ENCODE measurements at places on chromosomes 16 and 17.

GRCh38 chr17:79629548-79630049 is 18.7 kb upstream of the RBFOX3 start:
- no peak for DNase-seq

GRCh38 chr17:37708008-37708615 is 36.7 kb downstream of the HNF1B start:
- no peak for DNase-seq

- no peak for DNase-seq
Measured at GRCh38 chr16:66923247-66923731, 2.0 kb downstream of the RRAD start.

- no peak for DNase-seq
Measured at GRCh38 chr16:62036101-62036801, at the start of gene CDH8. TSS of gene CDH8 (minus strand) at chr16:62036438. CDS start at chr16:62021403, 15,035 bp downstream.

DNA sequence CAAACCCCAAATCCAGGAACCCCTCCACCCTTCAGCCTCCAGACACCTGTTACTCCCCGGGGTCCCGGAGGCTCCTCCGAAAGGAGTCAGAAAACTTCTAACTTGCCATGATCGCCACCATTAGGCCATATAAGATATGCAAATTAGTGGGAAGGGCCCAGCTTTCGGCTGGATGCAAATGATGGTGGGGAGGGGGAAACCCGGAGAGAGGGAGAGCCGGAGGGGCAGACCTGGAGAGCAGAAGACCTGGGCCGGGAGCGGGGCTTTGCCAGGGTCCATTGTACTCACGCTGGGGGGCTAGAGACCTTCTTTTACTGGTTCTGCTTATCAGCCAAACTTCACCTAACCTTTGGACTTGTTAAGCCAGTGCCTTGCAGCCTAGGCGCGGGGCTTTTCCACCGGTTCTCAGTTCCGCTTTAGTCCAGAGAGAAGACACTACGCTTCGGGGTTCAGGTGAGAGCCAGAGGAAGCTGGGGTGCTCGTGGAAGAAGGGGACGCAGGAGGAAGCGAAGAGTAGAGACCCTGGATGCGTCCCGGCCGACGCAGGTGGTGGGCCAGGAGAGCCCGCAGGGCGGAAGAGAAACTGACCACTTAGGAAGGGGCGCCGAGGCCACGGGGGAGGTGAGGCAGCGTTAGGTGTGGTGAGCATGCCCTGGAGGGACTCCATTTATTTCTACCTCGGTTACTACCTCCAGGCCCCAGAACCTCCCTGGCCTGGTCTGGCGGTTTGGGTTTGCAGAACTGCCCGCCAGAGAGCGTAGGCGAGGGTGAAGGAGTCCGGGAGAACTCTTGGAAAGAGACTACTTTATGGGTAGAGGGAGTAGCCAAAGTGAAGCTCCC is at the start of gene HNF1B:
HNF1B (minus strand) TSS at position 99 of the 840 bp plus-strand sequence. CDS start 175 bp downstream, outside the sequence.
- no peak for DNase-seq

DNA sequence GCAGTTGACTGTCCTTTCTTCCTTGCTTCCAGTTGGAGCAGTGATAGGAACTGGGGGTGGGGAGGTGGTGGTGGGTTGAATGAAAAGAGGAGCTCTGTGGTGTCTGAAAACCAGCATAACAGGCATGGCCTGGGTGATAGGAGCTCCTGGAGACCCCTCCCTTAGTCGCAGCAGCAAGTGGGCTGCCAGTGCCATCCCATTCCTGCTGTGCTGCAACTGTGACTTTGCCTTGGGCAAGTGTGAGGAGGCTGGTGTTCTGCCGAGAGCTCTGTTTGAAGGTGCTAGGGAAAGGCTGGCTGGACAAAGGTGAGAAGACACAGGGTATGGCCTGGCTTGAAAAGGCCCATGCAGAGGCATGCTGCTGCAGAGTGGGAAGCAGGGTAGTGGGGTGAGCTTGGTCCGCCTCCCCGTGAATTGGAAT is 2.7 kb upstream of the CDK5R1 start:
- DNase-seq = no peak

DNA sequence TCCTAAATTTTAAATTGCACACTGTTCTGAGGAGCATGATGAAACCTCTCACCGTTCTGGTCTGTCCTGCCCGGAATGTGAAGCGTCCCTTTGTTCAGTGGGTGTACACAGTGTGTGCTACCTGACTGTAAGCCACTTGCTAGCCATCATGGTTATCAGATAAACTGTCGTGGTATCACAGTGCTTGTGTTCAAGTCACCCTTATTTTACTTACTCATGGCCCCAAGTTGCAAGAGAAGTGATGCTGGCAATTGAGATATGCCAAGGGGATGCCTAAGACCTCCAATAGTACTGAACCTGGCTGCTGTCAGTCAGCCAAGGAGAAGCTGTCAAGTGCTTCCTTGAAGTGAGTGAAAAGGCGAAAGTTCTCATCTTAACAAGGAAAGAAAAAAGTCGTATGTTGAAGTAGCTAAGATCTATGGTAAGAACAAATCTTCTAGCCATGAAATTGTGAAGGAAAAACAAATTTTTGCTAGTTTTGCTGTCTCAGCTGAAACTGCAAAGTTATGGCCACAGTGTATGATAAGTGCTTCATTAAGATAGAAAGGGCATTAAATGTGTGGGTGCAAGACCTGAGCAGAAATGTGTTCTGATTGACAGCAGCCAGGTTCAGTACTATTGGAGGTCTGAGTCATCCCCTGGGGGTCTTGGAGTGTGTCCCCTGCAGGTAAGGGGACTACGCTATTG is 5.8 kb downstream of the PIK3R6 start:
- DNase-seq = no peak

DNA sequence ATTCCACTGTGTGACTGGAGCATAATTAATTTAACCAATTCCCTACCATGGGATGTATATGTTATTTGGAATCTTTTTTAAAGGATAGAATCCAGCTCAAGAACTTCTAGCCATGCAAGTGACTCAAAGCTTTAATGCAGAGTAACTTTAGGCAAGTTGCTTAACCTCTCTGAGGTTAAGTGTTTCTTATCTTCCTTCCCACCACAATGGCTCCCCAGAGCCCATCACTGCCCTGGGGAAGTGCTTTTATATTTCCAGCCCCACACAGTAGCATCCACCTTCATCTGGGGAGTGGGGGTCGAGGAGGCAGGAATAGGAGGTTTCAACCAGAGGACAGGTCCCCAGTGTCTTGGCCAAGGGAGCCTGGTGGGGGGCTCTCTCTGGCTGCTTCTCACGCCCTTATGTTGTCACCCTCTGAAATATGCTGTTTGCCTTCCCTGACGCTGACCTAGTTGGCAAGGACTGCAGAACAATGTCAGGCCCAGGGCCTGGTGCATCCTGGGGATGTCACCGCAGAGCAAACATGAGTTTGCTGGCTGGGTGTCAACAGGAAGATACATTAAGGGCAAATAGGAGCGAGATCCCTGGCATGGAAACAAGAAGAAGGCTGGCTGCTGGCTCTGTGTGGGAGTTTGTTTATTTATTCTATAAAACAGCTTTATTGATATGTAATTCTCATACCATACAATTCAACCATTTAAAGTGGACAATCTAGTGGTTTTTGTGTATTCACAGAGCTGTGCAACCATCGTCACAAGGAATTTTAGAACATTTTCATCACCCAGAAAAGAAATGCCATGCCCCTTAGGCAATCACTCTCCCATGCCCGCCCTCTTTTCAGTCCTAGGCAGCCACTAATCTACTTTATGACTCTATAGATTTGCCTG is 46.6 kb upstream of the WSB1 start:
- DNase-seq = no peak

DNA sequence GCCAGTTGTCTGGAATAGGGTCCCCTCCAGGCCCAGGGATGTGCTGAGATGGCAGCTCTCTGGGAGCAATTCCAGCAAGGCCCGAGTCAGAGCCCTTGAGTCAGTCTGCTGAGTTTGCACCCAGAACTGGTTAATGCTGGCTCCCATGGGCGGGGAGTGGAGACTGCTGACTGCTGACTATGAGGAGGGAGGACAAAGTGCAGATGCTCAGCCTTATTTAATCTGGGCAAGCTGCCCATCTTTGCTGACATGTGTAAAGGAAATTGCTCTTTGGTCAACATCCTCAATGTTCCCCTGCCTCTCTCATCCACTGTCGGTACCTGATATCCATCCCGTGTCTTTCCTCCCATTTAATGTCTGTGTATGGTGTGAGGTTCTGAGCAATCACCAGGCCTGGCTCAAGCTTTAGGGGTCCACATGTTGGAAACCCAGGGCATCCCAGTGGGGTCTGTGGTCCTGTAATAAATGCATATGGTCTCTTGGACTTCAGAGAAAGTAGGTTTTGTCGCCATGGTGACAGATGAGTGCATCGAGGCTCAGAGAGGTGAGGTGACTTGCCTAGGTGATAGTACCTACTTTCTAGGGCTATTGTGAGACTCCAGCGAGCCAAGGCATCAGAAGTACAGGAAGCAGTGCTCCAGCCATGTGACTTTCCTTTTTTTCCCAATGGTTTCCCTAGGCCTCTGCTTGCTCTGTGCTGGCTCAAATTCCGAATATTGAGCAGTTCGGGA is 20.0 kb upstream of the RNF135 start:
- peak; percentile 54 for DNase-seq

DNA sequence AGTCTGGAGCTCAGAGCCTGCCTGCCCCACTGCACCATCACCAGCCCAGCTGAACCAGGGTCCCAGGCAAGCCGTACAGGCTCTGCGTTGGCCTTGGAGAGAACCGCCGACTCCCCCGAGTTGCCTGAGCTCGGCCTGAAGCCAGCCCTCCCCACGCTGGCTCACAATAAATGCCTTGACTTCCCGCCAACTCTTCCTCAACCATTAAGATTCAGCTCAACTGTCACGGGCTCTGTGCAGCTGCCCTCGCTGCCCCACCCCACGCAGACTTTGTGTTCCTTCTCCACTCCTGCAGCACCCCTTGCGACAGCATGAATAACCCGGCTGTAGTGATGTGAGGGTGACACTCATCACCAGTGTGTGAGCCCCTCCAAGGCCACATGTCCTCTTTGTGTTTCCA is 4.8 kb upstream of the QPRT start:
- peak; percentile 85 for DNase-seq

GRCh38 chr17:20302246-20302917 is 165.0 kb downstream of the LGALS9B start:
- DNase-seq = no peak

GRCh38 chr17:64109400-64109799 is 20.5 kb downstream of the ERN1 start:
- DNase-seq = no peak

DNA sequence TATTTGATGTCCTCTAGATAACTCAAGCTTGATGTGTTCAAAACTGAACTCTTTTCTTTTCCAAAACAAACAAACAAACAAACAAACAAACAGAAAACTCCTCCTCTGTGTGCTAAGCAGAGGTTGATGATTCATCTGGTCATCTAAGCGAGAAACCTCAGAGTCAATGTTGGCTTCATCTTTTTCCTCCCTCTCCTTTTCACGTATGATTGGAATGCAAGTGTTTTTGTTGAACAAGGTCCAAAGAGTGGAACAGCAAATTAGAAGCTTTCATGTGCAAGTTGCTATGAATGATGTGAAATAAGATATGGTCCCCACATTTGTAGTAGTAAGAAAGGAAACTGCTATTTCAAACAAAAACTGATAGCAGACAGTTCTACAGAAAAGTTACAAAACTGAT is 52.5 kb downstream of the TBX4 start:
- DNase-seq = no peak

GRCh38 chr16:89197033-89197632 is 3.2 kb downstream of the SLC22A31 start:
- DNase-seq = no peak

GRCh38 chr16:10562361-10562899 is 18.0 kb downstream of the EMP2 start:
- no peak for DNase-seq

GRCh38 chr17:2194889-2195335 is 108.7 kb downstream of the SMG6 start:
- DNase-seq = no peak

- DNase-seq = no peak
Measured at GRCh38 chr16:62596584-62596983, 560.3 kb upstream of the CDH8 start.

DNA sequence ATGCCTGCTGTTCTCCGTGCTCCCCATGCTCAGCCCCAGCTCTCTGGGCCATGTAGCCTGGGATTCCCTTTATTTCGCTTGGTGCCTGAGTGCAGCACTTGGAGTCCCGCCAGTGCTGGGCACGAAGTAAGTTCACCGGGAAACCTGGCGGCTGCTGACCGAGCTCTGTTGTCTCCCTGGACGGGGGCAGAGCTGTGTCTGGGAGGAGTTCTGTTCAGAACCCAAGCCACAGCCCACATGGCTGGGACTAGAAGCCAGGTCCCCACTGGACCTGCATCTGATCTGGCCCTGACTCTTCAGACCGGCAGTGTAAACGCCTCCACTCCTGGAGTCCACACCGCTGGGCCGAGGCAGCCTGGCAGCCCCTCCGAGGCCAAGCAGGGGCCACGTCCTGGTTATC is 37.5 kb upstream of the CIBAR2 start:
- no peak for DNase-seq

DNA sequence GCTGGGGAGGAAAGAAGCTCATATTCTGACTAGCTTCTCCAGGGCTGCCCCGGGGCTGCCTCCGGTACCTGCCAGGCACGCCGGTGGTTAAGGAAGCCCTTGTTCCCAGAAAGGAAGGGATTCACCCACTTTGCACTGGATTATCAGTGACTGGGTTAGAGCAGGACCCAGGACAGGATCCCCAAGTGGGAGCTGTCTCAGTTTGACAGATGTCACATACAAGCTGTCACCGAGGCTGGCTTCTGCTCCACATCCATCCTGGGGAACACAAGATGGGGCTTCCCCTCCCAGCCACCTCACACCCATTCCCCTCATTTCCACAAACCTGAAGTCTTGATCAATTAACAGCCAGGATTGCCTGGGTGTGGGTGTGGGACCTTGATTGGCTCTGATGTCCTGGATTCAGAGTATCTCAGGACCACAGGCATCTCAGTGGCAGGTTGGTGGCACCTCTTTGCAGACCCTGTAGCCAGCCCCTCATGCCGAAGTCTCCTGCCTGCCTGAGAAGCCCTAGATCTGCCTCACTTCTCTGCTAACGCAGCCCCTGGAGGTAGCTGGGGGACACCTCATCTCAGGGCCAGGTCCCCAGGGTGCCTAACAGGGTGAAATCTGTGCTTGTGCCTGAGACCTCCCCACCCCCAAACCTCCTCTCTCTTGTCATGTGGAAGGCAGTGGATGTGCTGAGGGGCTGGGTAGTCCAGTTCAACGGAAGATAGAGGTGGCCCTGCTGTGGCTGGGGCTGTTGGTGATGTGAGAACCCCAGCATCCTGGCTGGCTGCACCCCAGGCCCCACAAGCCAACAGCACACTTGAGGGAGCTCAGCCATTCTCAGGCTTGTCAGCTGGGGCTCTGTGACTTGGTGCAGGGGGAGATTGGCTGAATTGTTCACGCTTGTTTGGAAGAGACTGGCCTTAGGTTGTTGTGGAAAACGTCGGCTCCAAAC is 1.4 kb downstream of the CACNG5 start:
- DNase-seq = no peak

DNA sequence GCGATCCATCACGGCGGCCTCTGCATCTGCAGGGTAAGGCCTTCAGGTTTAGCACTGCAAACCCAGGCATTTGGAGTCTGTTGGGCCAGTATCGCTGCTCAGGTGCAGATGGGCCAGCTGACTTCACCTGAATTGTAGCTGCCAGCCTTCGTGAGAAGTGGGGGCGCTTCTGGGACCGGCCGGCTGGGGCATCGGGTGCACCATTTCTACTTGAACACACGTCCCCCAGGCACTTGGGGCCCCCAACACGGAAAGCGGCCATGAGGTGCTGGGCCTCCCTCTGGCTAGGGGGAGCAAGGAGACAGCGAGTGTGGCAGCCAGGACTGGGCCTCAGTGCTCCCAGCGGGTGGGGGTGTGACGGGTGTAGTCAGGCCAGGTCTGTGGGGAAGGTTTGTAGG is 767.6 kb downstream of the KCNJ18 start:
- DNase-seq = no peak

- DNase-seq = no peak
Measured at GRCh38 chr16:84916850-84917249, 94.5 kb downstream of the ZDHHC7 start.

Measured in KBM-7 (cell line).